ENCODE measurements at places on chromosomes 12 and 14.

GRCh38 chr14:89013098-89013504 is 188.7 kb downstream of the TTC8 start:
- DNase-seq = no peak

- no peak for DNase-seq
These were observed 1.3 kb downstream of the TEX52 start for GRCh38 chr12:2855546-2855945.

GRCh38 chr14:36791402-36791801 is 129.7 kb downstream of the PAX9 start:
- peak; percentile 22 for DNase-seq

DNA sequence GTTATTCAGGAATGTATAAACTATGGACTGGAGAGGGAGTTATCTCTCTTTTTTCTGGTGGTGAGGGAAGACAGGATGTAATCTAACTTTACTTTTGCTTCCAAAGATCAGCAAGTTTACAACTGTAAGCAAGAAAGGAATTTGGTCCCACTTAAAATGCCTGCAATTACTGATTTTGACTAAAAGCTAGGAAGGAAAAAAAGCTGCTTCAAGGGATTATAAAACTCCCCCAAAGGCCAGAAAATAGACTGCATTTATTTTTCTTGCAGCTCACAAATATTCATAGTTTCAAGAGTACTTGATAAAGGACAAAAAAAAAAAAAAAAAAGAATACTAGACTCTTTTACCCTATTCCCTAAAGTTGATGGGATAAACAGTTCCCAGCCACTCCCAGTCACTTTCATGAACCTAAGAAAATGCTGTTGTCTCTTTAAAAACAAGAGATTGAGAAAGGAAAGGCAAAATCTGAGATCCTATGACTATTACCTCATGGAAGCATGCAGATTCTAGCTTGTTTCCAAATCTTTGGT is 128.7 kb upstream of the BMP4 start:
- no peak for DNase-seq

DNA sequence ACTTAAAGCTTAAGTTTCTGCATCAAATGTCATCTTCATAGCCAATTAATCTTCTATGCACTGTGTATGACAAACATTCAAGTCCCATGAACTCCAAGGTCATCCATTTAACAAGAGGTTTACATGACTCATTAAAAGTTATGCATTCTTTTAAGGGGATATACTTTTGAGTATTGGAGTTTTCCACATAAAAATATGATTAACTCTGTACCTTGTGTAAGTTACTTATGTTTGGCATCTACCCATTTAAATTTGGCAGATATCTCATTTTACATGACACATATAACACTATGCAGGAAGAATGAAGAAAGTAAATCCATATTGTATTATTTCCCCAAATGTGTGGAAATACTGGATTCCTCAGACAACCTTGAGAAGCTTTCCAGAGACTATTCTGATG is 240.2 kb downstream of the PAX9 start:
- DNase-seq = no peak

GRCh38 chr14:96705422-96706092 is 91.6 kb upstream of the VRK1 start:
- DNase-seq = no peak

DNA sequence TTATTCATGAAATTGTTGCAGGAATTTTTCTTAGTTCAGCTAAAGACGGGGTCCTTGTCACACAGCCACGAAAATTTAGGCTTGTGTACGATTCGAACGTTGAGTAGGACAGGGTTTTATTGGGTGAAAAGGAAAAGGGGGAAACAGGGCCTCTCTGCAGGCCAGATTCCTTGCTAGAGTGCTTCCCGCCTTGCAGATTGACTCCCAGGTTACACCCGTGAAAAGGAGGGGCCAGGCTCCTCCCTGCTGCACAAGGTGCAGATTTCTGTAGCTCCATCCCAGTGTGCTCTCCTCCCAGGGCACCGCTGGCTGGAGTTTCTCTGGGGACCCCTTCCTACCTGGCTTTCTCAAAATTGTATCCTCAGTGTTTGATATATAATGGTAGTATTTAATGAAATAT is 221.5 kb downstream of the ERC1 start:
- DNase-seq = no peak

DNA sequence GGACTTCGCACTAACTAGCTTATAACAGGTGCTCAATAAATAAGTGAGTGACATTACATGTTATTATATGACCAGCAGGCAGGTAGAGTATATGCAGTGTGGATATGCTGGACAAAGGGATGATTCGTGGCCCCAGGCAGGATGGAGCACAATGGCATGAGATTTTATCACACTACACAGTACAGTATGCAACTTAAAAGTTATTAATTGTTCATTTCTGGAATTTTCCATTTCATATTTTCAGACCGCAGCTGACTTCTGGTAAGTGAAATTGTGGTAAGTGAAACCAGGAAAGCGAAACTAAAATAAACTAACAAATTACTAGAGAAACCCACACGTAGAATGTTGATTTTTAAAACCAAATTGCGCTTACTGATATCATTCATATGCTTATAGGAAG is 3.3 kb downstream of the PARP11 start:
- no peak for DNase-seq

DNA sequence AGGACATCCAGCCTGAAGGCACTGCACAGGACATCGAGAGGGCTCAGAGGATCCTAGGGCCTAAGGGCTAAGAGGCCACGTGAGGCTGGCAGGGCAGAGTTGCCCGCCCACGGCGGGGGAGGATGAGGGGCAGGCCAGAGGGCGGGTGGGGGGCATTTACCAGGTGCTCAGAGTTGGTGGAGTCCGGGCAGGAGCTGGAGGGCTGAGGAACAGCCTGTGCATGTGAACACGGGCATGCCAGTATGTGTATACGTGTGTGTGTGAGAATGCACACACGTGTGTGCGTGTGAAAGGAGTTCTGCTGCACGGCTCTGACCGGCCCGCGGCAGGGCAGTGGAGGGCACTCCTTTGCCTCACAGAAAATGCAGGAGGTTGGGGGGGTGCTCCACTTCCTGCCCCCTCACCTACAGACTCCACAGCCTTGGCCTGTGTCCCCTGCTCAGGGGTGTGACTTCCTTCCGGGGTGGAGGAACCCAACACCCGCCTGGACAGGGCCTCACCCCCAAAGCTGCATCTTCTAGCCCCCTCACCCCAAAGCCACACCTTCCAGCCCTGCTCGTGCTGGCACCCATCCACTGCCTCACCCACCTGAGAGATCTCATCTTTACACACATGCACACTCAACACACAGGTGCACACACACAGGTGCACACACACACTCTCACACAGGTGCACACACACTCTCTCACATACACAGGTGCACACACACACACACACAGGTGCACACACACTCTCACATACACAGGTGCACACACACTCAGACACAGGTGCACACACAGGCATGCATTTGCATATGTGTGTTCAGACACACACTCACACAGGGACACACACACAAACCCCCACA is 11.8 kb upstream of the GPR132 start:
- DNase-seq = no peak

GRCh38 chr12:116818948-116819832 is 62.1 kb downstream of the HRK start:
- peak; percentile 89 for DNase-seq

DNA sequence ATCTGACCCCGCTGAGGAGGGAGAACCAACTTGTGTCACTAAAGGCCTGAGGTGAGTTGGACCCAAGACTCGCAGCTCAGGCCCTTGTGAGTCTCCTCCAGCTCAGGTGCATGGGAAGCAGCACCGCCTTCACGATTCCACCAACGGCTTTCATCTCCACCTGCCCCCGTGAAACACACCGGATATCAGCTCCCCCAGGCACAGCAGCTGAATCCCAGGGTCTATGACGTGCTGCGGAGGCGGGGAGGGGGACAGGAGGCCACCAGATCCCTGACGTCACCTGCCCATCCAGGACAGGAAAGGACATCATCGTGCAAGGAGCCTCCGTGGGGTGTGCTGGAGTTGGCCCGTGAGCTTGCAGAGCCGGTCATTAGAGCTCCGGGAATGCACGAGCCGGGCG is 18.5 kb upstream of the SFSWAP start:
- no peak for DNase-seq

GRCh38 chr12:12028668-12029402 is 41.9 kb upstream of the BCL2L14 start:
- DNase-seq = no peak

- DNase-seq = no peak
These were observed 5.6 kb downstream of the RBP5 start for GRCh38 chr12:7122811-7123769.

DNA sequence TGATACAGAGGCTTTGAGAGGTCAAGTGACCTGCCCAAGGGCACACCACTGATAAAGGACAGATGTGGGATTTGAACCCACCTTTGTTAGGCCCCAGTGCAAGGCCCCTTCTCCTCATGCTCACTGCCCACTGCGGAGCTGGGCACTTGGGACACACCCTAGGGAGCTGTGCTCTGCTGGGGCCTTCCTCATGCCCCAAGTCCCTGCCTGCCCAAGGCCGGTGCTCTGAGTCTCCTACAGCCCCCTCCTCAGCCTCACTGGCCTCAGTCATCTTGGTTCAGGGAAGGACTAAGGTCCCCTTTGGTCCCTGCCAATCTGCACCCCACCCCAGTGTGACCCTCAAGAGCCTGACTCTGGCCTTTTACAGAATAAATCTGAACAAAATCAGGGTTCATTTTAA is 7.9 kb upstream of the OAS3 start:
- no peak for DNase-seq

GRCh38 chr14:30193845-30194501 is 266.3 kb upstream of the PRKD1 start:
- no peak for DNase-seq

- peak; percentile 86 for DNase-seq
These were observed 154.4 kb downstream of the LRIG3 start for GRCh38 chr12:58765653-58766512.

- DNase-seq = peak; percentile 82
These were observed 46.0 kb downstream of the SMIM41 start for GRCh38 chr12:52125476-52125900.

GRCh38 chr12:4786795-4787194 is 66.6 kb downstream of the GALNT8 start:
- no peak for DNase-seq

DNA sequence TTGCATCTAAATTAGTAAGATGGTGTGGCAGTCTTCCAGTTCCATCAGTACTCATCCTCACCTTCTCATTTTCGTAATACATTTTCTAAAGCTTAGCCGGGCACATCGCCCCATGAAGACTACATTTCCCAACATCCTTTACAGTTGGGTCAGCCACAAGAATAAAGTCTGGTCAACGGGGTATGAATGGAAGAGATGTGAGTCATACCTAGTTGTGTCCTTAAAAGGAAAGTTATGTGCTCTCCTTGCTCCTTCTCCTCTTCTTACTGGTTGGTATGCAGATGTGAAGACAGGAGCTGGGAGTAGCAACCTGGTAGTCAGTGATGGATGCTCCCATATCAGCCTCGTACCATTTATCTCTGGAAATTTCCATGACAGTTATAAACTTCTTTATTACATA is 35.9 kb upstream of the EGLN3 start:
- no peak for DNase-seq

DNA sequence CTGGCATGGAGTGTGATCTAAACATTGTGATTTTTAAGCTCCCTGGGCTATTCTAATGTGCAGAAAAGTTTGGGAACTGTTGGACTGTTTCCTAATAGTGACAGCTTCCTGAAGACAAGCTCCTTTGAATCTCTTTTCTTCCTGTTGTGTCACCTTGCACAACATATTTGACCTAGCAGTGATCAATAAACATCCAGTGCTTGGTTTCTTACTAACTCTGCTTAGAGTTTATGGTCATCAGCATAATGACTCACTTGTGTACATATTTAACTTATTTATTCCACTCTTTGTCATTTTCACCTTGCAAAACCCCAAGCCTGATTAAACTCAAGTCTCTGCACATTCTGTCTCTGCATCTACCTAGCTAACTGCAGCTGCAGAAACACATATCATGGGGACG is 27.3 kb upstream of the TBC1D30 start:
- DNase-seq = no peak

GRCh38 chr12:25914551-25914950 is 43.9 kb upstream of the RASSF8 start:
- no peak for DNase-seq

DNA sequence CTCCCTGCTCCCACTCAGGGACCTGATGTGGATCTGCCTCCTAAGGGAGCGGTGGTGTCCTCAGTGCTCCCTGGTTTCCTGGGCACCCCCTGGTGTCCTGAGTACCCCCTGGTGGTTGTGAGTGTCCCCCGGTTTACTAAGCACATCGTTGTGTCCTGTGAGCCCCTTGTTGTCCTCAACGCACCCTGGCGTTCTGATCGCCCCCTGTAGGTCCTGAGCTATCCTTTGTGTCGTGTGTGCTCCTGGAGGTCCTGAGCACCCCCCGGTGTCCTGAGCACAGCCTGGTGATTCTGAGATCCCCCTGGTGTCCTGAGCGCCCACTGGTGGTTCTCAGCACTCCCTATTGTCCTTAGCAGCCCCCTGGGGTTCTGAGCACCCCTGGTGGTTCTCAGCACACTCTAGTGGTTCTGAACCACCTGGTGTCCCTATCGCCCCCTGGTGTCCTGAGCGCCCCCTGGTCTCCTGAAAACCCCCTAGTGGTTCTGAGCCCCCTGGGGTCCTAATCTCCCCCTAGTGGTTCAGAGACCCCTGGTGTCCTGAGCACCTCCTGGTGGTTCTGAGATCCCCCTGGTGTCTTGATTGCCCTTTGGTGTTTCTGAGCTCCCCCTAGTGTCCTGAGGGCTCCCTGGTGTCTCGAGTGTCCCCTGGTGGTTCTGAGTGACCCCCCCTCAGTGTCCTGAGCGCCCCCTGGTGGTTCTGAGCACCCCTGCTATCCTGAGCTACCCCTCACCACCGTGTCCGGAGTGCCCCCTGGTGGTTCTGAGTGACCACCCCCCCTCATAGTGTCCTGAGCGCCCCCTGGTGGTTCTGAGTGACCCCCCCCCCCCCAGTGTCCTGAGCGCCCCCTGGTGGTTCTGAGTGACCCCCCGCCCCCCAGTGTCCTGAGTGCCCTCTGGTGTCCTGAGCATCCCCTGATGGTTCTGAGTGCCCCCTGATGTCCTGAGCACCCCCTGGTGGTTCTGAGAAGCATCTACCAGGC is 615.1 kb downstream of the TMEM121 start:
- DNase-seq = no peak

- DNase-seq = no peak
These were observed 13.4 kb downstream of the CLSTN3 start for GRCh38 chr12:7143564-7143963.

All from NCI-H345 (cell line).